ENCODE measurements at places on chromosomes 4 and X. TPM values are rescaled to one million over a fixed set of nuclear protein-coding genes. Genes with fewer than 3 reads are reported as not detected.

DNA sequence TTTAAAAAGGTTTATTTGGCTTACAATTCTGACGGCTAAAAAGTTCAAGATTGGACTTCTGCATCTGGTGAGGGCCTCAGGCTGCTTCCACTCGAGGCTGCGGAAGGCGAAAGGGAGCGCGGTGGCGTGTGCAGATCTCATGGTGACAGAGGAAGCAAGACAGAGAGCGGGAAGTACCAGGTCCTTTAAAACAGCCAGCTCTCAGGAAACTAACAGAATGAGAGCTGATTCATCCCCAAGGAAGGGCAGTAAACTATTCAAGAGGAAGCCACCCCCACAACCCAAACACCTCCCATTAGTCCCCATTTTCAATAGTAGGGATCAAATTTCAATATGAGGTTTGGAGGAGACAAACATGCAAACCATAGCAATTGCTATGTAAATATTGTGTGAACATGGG, 2144.2 kb upstream of the AGA start:
- DNase-seq = no peak
- H3K4me3 ChIP-seq = no peak overlapping the region
- no peaks in the 10 kb centered on the region for H3K27me3 ChIP-seq
- no peaks in the 10 kb centered on the region for H3K4me1 ChIP-seq
- H3K36me3 ChIP-seq = no peaks in the 10 kb centered on the region

DNA sequence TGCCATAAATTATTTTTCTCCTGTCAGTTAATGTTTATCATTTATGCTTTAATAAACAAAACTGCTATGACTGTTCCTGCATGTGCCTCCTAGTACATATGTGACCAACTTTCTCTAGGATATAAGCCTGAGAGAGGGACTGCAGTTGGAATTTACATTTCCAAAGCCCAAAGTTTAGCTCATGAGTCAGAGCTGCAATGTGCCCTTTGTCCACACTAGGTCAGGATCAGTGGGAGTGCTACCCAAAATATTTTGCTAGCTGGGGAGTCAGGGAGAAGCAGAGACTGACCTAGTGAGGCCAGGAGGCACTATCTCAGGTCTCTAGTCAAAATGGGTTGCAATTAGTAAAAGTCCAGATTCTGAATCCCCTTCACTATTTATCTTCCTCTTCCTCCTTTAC, 92.7 kb downstream of the AR start:
- no peaks in the 10 kb centered on the region for H3K36me3 ChIP-seq
- no peaks in the 10 kb centered on the region for H3K4me1 ChIP-seq
- H3K27me3 ChIP-seq = no peaks in the 10 kb centered on the region
- H3K27ac ChIP-seq = no peak overlapping the region

GRCh38 chr4:167274351-167274750, 40.1 kb upstream of the SPOCK3 start:
- H3K27me3 ChIP-seq = no peaks in the 10 kb centered on the region
- no peak for DNase-seq
- H3K27ac ChIP-seq = no peak overlapping the region
- H3K36me3 ChIP-seq = no peaks in the 10 kb centered on the region
- no peak overlapping the region for H3K4me3 ChIP-seq

- no peak overlapping the region for H3K27ac ChIP-seq
- no peaks in the 10 kb centered on the region for H3K27me3 ChIP-seq
- no peak overlapping the region for H3K4me3 ChIP-seq
- DNase-seq = no peak
These were observed 27.0 kb downstream of the GUCY1B1 start for GRCh38 chr4:155785828-155786227.

- H3K4me1 ChIP-seq = no peaks in the 10 kb centered on the region
- no peaks in the 10 kb centered on the region for H3K27me3 ChIP-seq
- no peak overlapping the region for H3K27ac ChIP-seq
- no peak overlapping the region for H3K4me3 ChIP-seq
These were observed 201.4 kb downstream of the CCNG2 start for GRCh38 chr4:77358315-77358928.

GRCh38 chrX:63581398-63581797, 203.6 kb downstream of the ARHGEF9 start:
- DNase-seq = no peak
- H3K27ac ChIP-seq = no peak overlapping the region
- H3K4me3 ChIP-seq = no peak overlapping the region
- H3K4me1 ChIP-seq = no peaks in the 10 kb centered on the region

ADH1C gene
- 21.1 TPM for total RNA-seq

SASH3 gene
- total RNA-seq = 3.6 TPM

FANCB gene
- total RNA-seq = 0.43 TPM

GPR34 gene
- 0.46 TPM for total RNA-seq
